ENCODE measurements at places on chromosomes 3 and 15.
A peak's percentile ranks its signal among the peaks of the same experiment; 100 is the strongest.

- no peak for DNase-seq
Measured at GRCh38 chr3:58776231-58776630, 109.7 kb upstream of the FAM3D start.

GRCh38 chr3:12197475-12197874, 38.8 kb upstream of the TIMP4 start:
- no peak for DNase-seq

DNA sequence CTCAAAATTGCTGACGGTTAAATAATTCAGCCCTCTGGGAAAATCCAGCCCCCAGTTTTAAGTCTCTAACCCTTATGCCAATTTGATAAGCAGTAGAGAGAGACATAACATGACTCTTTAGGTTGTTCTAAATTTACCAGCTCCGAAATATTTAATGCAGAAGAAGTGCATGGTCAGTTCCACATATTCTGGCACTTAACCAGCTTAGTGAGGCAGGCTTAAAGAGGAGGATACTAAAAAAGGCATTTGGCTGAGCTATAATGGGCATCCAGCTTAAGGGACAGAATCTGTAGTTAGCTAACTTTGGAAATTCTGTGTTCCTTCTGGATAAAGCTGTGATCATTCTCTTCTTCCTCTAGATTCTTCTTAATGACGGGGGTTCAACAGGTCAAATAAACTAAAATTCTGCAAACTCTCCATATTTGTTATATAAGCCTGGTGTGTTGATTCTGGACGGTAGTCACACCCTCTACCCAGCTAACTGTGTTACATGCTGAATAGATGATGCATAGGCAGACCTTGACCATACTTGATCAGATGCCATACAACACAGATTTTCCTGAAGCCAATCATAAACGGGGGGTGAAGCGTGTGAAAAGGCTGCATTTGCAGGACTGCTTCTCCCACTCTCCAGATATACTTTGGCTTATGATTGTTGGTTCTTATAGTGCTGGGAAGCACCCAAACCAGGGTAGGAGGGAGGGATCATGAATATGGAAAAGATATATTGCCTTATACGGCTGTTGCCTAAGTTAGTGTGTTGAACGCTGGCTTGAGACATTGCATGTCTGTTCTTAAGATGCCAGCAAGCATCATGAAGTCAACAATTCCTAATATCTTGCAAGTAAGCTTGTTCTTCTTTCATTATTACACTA, 118.4 kb downstream of the FGF12 start:
- DNase-seq = no peak

GRCh38 chr15:101314336-101315125, 19.5 kb upstream of the SNRPA1 start:
- DNase-seq = peak; percentile 44

- no peak for DNase-seq
Measured at GRCh38 chr3:12895391-12896062, 54.2 kb upstream of the RPL32 start.

DNA sequence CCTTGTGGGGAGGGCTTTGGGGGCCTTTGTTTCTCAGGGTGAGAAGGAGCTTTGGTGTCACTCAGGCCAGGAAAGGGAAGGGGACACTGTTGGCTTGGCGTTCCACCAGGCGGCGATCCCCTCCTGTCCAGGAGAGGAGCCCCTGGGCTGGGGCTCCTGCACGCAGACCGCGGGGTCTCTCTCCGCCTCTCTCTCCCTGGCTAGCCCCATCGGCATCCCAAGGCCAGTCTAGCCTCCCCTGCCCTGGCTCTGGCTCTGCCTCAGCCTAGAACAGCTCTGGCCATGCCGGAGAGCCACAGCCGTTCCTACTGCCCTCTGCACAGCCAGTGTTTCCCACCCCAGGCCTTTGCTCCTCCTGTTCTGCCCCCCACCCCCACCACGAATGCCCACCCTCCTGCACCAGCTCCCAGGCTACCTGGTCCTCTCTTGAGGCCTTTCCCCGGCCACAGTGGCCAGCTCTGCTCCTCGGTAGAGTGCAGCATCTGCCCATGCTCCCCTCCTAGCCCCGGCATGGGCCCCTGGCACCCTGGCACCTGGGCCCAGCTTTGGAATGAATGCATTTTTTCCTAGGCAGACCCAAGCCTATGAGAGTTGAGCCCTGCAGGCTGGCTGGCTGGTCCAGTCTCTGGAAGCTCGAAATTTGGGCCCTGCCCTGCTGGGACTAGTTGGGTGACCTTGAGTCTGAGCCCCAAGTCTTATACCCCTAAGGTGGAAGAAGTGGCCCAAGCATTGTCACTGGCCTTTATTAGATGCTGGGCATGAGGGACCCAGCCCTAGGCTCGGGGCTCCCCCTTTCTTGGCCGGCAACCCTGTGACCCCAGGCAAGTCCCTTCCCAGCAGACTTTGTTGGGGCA, 2.4 kb downstream of the PLXNA1 start:
- no peak for DNase-seq

DNA sequence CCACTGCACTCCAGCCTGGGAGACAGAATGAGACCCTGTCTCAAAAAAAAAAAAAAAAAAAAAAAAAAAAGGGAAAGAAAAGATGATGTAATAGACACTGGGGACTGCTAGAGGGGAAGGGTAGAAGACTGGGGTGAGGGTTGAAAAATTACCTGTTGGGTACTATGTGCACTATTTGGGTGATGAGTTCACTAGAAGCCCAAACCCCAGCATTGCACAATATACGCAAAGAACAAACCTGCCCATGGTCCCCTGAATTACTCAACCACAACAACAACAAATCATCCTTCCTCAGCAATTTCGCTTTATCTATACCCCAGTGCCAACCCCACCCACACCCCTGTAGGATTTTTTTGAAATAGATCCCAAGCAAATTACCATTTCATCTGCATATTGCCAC, 13.5 kb downstream of the NIPA1 start:
- no peak for DNase-seq

DNA sequence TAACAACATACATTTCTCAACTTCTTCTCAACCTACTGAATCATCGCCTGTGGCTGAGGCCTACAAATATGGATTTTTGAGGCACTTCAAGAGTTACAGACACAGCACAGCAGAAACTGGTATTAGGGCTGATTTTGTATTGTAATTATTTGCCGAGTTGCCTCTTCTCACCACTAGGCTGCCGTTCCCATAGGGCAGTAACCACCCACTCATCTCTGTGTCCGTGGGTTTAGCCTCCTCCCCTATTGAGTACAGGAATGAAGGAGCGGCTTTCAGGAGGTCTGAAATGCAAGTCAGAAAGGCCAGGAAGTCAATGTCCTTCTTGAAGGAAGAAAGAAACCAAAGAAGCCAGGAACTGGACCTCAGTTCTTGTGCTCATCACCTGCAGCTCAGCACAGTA, 220.8 kb downstream of the MTHFS start:
- no peak for DNase-seq
